ENCODE measurements at places on chromosomes 5 and 9.

DNA sequence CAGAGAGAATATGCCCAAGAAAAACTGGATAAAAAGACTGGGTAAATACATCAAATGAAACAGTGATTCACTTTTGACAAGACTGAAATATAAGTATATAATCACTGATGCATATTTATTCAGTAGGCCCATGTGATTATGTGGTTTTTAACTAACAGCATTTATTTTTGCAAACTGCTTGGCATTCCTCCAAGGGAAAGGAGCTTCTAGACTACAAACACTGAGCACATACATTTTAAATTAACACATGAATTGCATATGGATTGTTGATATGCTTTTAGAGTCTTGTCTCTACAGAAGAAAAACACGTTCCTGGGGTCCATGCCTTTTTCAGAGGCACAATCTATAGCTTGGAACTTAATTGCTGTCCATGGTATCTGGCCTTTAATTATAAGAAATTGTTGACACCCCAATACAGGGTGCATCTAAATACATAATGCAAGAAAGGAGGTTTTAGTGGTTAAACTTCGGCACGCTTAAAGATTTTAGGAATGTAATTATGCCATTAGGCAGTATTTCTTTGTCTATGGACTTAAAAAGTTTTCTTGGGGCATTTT lies 6.9 kb upstream of the MEIKIN start:
- DNase-seq, result no peak

DNA sequence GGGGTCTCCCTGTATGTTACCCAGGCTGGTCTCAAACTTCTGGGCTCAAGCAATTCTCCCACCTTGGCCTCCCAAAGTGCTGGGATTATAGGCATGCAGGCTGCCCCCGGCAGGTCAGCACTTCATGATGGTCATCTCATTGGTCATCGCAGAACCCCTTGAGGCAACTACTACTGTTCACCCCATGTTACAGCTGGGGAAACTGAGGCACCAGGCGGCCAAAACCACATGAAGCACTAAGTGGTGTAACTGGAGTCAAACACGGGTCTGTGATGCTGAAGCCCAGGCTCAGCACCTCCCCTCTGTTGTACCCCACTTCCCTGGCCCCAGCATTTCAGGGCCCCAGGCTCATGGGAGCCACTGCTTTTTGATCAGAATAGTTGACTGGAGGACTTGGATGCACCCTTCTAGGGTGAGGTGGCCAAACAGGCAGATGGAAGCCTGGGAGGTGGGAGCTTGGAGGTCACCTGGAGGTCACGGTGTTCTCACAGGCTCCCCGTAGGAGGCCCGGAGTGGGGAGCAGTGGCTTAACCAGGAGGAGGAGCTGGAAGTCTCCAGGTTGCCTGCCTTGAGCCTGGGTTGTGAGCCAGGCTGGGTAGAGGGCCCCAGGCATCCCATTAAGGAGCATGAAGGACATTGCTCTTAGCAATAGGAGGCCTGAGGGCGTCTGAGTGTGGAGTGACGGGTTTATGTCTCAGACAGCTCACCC lies 57.3 kb upstream of the RPL26L1 start:
- no peak for DNase-seq

GRCh38 chr5:95734906-95735305 lies 3.8 kb downstream of the RHOBTB3 start:
- no peak for DNase-seq

DNA sequence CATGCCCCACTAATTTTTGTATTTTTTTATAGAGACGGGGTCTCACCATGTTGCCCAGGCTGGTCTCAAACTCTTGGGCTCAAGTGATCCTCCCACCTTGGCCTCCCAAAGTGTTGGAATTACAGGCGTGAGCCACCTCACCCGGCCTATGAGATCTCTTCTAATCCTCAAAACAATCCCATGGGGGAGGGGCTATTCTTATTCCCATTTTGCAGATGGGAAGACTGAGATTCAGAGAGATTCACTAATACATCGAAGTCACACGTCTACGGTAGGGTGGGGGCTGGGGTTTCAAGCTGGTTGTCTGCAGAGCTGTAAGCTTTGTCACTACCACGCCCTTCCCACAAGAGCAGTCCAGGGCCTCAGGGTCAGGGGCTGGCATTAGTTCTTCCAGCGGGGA lies 14.0 kb upstream of the NTNG2 start:
- DNase-seq, result no peak

GRCh38 chr9:69333716-69334115 lies 8.7 kb downstream of the ENTREP1 start:
- no peak for DNase-seq

GRCh38 chr9:116460026-116460425 lies 227.1 kb upstream of the TRIM32 start:
- DNase-seq, result no peak

- no peak for DNase-seq
Observed at GRCh38 chr5:11076945-11077613, 316.0 kb upstream of the DAP start.
